ENCODE measurements at places on chromosomes 6 and 20.

DNA sequence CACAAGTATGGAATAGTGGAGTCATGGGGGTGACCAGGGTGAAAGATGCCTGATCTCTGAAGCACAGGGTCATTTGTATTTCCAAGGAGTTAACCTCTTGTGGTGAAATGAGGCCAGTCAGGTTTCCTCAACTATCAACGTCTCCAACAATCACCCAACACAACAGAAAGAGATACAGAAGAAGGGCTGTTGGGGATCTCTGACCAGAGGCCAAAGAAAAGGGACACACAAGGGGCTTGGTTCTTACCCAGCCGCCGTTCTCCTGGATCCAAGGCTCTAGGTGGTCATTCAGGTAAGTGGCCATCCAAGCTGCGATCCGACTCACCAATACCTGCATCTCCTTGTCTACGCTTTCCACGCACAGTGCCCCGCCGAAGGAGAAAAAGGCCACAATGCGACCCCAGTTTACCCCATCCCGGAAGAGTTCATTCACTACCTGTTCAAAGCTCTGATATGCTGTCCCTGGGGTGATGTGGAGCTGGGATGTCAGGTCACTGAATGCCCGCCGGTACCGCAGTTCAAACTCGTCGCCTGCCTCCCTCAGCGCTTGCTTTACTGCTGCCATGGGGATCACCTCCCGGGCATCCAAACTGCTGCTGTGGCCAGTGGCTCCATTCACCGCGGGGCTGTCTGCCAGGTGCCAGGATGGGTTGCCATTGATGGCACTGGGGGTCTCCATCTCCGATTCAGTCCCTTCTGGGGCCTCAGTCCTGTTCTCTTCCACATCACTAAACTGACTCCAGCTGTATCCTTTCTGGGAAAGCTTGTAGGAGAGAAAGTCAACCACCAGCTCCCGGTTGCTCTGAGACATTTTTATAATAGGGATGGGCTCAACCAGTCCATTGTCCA, 1.0 kb downstream of the BCL2L1 start:
- DNase-seq = no peak

DNA sequence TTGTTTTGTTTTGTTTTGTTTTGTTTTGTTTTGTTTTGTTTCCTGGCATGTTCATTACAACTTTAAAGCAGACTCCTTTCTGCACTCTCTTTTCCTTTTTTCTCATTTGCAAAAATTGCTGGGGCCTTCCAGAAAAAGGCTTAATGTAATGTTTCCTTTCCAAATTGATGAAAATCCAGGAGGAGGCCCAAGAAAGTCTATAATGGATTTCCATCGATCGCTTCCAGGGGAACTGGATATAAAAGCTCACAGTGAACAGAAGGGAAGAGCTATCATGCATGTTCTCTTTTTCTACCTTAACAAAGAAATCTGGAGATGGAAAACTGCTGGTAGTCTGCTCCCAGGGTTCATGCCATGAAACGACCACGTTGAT, 28.7 kb downstream of the ISM1 start:
- DNase-seq = no peak

DNA sequence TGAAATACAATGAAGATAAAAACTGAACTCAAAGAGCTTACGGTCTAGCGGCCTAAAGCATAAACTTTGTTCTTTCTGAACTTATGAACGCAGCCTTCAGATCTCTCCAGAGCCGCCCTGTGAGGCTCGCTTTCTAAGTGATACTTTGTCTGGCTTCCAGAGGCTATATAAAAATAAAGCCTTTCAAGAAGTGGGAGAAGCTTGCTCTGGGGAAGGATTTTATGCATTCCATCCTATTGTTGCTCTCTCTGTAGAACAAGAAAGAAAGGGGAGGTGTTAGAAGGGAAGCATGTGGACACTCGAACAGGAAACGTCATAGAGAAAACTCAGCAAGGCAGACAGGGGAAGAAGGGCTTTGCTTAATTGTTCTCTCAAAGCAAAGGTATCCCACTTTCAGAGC, 77.0 kb downstream of the TBX18 start:
- DNase-seq = no peak

GRCh38 chr6:150204705-150205472, 62.0 kb downstream of the PPP1R14C start:
- no peak for DNase-seq

DNA sequence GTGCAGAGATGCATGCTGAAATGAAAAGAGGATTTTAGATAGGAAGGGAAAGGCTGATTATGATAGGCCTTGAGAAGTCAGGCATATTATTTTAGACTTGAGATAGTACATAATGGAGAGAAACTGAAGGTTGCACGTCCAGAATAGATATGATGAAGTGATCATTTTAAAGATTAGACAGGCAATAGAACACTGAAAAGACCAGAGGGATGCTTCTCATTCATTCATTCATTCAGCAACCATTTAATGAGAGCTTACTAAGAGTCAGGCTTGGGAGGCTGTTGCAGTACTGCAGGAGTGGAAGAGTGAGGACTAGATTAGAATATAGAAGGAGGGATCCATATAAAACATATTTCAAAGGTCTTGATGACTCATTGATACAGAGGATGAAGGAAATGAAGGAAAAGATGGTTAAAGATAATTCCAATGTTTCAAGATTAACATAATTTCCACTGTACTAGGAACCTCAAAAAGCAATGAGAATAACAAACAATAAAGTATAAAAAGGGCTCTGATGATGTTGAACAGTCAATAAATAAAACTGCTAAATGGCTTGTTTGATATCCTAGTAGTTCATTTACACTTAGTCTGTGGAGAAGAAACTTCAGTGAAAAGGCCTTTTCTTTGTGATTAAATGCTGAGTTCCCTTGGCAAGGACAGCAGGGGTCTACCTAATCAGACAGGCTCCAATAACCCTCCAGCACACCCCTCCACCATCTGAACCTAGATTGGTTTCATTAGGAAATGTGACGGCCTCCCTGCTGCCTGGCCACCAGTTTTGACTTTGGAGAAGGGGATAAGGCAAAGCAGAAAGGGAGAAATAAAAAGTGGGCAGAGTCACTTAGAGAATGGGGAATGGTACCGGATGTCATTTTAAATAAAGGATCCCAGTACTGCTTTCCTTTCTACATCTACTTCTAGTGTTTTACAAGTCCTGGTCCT, 5.3 kb upstream of the FBXO9 start:
- no peak for DNase-seq

- DNase-seq = peak; percentile 48
These were observed 27.3 kb downstream of the NQO2 start for GRCh38 chr6:3026791-3027626.

- peak; percentile 2 for DNase-seq
These were observed at the start of gene KCNB1 for GRCh38 chr20:49482621-49483017. KCNB1 (minus strand) TSS chr20:49482668; CDS start chr20:49482480, 188 bp downstream.

DNA sequence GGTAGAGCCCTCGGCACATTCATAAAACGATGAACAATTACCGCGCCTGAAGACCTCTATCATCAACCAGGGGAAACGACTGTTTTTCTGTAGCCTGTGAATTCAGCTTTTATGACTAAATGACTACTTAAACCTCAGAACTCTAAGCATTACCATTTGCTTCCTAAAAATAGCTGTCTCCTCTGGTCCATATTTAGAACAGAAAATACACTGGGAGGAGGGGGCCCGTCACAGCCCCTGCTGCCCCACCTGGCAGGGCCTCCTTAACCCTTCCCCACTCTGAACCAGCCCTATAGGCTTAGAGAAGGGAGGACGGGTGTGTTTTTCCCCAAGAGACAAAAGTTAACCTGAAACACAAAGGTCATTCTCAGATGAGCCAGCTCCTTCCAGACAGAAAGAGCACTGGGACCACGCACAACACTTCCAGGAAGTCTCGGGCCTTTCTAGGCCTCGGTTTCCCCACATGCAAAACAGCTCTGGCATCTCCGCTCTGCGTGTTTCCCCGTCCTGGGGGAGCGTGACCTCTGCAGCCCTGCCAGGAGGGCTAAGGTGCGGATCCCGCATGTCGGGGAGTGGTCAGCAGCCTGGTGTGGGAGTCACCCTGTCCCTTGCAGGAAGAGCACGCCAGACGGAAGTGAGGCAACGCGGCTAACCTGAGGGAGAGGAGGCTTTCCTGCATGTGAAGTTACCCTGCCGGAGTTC, 193.9 kb downstream of the DLL1 start:
- DNase-seq = no peak

DNA sequence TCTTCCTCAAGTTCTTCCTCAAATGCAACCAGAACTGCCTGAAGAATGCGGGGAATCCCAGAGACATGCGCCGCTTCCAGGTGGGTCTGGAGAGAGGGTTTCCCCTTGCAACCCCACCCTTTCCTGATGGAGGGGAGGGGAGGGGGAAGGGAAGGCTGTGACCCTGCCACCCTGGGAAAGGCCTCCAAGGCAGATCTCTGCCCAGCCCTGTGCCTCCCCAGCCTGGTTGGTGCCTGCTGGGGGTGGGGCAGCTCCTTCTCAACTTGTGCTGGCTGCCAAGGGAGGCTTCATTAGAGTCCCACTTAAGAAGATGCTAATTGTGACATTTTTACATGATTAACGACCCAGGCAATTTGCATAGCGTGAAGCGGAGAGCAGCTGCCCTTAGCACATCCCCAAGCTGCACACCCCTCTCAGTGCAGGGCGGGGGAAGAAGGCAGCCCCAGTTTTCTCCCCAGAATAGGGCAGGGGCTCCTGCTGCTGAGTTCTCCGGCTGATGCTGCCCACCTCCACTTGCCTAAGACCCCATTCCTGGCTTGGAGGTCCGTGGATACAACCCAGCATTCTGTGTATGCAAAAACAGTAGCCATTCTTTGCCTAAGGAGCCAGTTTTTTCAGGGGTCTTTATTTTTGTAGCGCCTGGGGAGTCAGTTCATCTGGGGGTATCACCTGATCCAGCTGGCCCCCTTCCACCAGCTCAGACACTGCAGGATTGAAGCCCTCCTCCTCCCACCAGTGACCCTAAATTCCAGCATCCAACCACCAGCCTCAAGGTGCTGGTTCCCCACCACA, 51.7 kb downstream of the CPXM1 start:
- no peak for DNase-seq
